ENCODE measurements at places on chromosomes 12 and 14.

DNA sequence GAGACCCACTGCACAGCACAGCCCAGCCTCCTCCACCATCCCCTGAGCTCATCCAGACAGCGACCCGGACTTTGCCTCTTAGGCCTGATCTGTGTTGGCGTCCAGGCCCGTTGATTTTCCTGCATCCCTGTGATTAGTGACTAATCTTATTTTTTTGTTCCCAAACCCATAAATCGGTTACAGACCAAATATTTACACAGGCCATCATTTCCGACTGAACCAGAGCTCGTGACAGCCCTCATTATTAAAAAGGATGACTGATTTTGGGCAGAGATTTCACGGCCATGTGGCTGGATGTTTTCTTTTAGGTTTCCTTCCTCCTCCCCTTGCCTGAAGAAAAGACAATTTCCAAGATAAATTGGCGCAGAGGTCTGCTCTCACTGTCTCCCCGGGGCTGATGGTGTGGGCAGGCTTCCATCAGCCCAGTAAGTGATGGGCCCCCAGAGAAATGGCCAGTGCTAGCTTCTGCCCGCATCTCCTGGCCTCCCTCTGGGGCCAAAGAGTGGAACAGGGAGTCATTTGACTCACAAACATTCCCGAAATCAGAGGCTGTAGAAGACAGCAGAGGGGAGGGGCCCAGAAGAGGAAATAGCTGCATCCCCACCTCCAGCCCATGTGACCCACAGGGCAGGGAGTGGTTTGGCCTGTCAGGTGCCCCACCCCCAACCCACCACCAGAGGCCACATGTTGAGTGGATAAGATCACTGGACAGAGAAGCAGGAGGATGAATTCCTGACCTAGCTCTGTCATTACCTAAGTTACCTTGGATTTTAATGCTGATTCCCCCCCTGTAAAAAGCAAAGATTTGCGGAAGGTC, 283.5 kb downstream of the KSR2 start:
- no peak for DNase-seq

- no peak for DNase-seq
These were observed 978.4 kb downstream of the BCL11B start for GRCh38 chr14:98293576-98293975.

GRCh38 chr14:21072781-21073339, 2.8 kb downstream of the ARHGEF40 start:
- no peak for DNase-seq

GRCh38 chr12:110234755-110235154, 46.3 kb upstream of the ATP2A2 start:
- no peak for DNase-seq

DNA sequence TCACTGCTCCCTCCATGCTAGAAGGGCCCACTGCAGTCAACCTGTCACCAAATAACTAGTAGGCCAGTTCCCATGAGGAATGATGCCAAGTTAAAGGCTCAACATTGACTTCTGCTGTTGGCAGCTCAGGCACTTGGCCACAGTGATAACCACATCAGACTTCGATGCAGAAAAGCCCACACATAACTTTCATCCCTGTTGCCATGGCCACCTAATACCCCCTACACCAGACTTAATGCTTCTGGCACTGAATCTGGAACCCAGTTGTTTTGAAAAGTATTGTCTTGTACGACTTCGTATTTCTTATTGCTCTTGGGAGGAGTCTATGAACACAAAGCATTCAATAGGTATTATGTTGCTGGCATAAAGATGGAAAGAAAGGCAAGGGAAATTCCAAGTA, 44.3 kb upstream of the HELB start:
- DNase-seq: no peak

GRCh38 chr12:13692332-13692731, 289.1 kb downstream of the GRIN2B start:
- no peak for DNase-seq

DNA sequence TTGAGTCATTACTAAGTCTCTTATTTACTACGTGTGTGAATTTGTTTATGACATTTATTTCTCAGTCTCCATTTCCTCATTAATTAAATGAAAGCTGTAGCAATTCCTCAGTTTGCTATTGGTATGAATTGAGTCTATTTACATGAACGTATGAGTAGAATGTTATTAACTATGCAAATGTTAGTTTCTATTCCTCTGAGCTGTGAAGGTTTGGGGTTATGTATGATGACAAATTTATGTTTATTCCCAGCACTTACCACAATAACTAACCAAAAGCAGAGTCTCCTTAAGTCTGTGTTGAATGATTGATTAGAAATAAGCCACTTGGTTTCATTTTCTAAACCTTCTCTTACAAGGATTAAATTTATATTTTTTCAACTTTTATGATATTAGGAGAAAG, 1340.9 kb downstream of the FSCB start:
- DNase-seq: no peak

DNA sequence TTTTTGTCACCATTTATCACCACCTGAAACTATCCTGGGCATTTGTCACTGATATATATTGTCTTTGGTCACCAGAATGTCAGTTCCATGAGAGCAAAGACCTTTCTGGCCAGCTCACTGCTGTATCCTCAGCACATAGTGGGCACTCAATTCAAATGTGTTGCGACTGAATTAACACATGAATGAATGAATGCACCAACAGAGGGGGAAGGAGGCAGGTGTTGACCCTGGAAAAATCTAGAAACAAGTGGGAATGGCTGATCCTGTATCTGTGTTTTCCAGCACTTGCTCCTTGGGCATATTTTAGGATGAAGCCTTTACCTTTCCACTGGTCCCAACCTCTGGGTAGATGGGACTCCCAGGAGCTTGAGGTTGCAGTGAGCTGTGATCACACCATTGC, 3.4 kb upstream of the NCOR2 start:
- DNase-seq: no peak

DNA sequence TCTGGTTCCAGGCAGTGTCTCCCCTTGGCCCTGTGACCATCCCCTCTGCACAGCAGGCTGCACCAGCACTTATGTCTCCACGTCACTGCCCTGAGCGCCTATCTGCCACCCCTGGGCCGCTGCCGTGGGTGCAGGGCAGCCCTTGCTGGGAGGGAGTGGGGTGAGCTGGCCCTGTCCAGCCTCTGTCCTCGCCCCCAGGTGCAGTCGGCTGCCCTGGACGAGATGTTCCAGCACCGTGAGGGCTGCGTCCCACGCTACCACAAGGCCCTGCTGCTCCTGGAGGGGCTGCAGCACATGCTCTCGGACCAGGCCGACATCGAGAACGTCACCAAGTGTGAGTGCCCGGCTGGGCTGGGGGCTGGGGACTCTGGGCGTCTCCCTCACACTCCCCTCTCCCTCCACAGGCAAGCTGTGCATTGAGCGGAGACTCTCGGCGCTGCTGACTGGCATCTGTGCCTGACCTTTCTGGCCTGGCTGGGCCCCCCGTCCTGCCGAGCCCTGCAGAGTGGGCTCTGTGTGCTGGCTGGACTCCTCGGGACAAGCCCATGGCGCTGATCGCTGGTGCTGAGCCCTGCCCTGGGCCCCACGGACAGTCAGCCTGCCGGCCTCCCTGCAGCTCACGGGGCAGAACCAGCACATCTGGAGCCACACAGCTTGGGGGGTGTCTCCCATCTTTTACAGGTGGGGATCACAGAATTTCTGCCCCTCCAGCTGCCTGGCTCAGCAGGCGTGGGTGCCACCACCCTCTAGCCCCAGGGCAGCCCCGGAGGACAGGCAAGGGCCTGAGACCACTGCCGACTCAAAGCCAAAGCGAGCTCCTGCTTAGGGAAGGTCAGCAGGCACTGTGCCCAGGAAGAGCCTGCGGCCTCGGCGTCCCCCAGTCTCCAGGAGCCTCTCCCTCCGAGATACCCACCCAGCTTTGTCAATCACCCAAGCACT, 7.9 kb upstream of the PUS1 start:
- DNase-seq: no peak

GRCh38 chr14:50602035-50602434, 42.1 kb downstream of the ATL1 start:
- no peak for DNase-seq

- no peak for DNase-seq
These were observed 6.7 kb downstream of the FNTB start for GRCh38 chr14:64993266-64993930.

DNA sequence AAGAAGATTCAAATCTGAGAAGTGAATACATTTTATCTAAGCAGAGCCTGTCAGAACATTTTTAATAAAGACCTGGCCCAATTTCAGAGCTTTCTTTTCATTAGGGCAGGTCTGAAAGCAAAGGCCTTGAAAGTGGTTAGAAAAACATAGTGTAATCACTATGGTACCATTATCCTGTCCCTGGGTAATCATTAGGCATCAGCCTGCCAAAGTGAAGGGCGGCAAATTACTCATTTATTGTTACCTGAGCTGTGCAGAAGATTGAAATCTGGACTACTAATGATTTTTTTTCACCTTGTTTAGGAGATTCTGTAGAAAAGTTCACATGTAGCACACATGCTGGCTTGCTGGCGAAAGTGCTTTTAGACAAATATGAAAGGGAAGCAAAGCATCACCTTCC, 92.6 kb upstream of the PRKD1 start:
- DNase-seq: no peak

DNA sequence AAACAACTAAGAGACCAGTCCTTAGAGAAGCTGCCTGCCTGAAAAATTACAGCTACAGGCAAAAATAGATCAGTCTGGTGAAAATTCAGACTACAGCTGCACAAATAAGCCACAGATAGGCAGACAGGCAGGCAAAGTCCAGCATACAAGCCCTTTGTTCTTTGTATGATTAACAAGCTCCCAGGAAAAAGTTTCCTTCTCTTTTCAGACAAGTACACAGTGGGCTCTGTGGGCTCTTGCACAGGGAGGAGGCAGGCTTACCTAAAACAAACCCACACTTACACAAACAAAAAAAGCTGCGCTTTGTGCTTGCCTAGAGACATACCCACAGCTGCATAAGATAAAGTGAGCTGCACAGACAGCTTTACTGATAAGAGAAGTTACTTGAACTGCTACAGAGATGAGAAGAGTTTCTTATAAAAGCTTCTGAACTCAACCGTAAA, 7.7 kb downstream of the OR6C68 start:
- DNase-seq: no peak

DNA sequence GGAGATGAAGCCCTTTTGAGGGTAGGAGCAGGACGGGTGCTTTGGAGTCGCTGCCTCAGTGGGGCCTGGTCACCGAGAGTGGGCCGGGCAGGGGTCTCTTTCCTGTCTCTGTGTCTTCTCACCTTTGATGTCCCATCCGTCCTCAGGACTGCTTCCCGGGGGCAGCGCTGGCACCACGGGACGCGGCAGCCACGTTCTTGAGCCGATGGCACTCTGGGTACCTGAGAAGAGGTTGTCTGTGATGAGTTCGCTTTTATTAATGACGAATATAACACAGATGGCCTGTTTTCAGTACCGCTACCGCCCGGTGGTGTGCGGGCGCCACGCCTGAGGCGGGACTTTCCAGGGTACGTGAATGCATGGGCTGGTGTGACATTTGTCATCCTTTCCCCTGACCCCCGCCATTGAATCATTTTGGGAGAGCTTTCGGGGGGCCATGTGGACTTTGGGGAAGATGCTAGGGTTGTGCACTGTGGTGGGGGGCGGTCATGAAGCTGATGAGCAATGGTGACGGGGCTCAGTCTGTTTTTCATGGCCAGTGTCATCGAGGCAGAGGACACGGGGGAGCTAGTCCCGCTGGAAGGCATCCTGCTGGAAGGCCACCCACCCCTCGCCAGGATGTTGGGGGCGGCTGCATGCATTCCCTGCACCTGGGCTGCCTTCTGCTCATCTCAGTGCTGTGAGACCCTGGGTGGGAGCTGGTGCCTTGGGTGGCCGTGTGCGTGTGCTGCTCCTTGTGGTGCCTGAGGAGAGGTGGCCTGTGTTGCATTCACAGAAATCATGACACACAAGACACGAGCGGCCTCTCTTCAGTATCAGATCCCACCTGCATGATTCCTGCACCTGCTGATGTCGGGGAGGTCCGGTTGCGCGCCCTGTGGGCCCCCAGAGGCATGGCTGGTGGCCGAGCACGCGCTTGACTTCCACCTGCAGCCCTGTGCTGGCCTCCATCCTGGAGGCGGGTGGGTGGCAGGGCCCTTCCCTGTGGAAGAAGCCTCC, 162.5 kb upstream of the RTL1 start:
- DNase-seq: no peak

GRCh38 chr12:122012184-122012583, 9.5 kb upstream of the BCL7A start:
- no peak for DNase-seq

- DNase-seq: no peak
These were observed 95.0 kb downstream of the TGFB3 start for GRCh38 chr14:75886636-75887348.

DNA sequence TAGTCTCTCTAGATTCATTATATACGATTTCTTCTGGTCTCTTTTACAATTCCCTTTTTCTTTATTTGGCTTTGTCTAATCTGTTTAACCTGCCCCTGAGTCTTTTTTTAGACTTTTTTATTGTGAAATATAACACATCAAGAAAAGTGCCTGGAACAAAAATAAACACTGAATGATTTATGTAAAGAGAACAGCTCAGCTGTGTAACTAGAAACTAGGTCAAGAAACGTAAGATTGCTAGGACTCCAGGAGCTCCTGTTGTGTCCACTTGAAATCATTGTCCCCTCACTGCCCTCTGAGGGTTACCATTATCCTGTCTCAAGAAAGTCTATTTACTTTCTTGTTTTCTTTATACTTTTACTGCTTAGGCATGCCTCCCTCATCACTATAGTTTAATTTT, 23.1 kb downstream of the EXD2 start:
- DNase-seq: no peak

- DNase-seq: no peak
These were observed 408.2 kb downstream of the DPF3 start for GRCh38 chr14:72485695-72486094.

DNA sequence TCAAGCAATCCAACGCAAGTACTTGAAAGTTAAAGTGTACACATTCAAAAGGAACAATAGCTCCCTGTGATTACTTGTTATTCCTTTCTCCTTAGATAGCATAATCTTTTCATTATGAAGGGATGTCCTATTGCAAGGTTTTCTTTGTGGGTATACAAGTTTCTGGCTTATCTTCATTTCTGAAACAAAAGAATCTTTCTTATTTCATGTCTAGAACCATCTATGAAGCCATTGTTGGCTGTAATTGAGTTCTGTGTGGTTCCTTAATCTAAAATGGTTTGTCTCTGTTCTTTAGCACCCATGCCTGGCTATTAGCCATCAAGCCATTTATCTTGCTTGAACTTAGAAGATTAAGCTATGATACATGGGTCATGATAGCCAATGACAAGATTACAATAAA, 95.0 kb downstream of the VEZT start:
- DNase-seq: no peak

- no peak for DNase-seq
These were observed 53.6 kb upstream of the RIN3 start for GRCh38 chr14:92459950-92460421.

GRCh38 chr14:103520657-103521437, 1.8 kb downstream of the CKB start:
- DNase-seq: no peak
